Activated CD8-positive, alpha-beta memory T cell treated with anti-CD3 and anti-CD28 coated beads for 1 hour (primary cell): ENCODE measurements at places on chromosomes 3 and 15.

- no peak for DNase-seq
These were observed 39.0 kb downstream of the SHC4 start for GRCh38 chr15:48924528-48925393.

DNA sequence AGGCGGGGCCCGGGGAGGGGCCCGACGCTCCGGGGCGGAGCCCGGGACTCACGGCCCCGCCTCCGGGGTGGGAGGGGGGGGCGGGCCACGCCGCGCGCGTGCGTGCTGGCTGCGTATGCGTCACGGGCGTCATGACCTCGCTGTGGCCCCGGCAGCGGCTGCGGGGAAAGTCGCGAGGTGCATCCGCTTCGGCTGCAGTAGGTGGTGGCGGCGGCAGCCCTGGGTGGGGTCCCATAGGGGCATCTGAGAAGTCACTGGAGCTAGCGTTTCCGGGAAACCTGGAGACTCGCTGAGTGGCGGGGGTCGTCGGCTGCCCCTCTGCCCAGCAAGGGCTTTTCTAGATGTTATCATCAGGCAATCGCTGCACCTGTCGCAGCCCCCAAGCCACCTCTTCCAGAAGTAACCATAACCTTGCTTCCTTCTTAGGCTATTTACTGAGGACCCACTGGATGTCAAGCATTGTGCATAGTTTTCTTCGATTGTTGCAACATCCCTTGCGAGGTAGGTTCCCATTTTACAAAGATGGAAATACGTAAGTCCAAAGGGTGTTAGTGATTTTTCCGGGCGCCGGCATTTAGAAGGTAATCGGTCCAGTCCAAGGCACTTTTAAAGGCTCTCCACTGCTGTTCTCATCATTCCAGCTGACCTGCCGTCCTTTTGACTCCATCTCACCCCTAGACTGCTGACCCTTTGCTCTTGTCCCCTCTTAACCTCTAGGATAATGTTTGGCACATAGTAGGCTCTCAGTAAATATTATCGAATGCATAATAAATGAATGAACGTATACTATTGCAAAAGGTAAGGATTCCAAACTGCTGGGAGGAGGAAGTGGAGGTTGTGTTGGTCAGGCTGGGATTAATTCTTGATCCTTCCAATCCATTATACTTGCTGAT, at the start of gene GDPGP1:
Gene GDPGP1 (plus strand): TSS at position 114 of the 893 bp plus-strand sequence. CDS start 6,700 bp downstream, outside the sequence.
- no peak for DNase-seq

DNA sequence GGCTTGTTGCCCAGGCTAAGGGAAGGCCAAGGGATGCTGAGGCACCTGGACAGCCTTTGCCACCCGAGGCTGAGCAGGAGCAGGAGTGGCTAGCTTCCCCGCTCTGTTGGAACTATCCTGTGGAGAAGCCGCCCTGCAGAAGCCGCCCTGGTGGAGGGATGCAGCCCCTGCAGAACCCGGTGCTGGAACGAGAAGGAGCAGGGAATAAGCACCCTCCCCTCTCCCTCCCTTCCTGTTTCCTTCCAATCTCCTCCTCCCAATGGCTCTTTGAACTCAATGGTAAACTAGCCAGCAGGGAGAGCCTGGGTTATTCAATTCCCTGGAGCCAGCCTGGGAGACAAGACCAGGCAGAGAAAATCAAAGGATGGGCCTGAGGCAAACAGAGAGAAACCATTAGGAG, 11.8 kb upstream of the HRG start:
- no peak for DNase-seq

DNA sequence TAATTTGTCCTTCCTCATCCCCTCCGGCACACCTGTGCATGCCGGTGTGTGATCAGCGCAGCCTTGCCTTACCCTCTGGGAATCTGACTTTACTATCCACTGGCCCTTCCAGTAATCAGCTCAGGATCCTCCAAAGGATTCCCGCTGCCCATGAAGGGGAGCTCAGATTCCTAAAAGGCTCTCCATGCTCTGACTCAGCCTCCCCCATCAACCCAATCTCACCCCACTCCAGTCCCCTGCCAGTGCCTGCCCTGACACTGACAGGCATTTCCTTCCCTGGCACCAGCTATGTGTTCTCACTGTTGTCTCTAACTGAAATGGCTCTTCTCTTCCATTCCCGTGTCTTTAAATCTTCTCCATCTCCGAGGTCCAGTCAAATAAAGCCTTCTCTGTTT, 7.3 kb upstream of the BCL2A1 start:
- no peak for DNase-seq

DNA sequence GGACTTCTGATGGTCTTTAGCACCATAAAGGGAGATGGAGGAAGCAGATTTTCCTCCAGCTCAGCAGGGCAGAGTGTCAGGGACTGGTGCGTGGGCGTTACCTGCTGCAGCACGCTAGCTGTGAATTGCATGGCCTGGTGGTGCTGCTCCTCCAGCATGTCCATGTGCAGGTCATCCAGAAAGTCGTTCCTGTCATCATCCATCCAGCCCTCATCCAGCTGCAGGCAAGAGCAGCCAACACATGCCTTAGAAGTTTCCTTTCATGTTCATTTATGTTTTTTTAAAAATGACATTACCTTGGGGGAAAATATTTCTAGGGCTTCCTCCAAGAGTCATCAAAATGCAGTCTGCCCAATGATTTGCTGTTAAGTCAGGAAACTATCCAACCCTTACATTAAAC, 239.2 kb downstream of the PDZRN3 start:
- no peak for DNase-seq

GRCh38 chr3:182399978-182400737, 393.1 kb upstream of the ATP11B start:
- no peak for DNase-seq

GRCh38 chr15:76236350-76236749, 74.9 kb downstream of the ETFA start:
- no peak for DNase-seq

GRCh38 chr3:22371607-22372291, 620.7 kb upstream of the ZNF385D start:
- DNase-seq = no peak

GRCh38 chr3:67292356-67293121, 294.4 kb downstream of the KBTBD8 start:
- no peak for DNase-seq
